Activated CD4-positive, alpha-beta memory T cell treated with anti-CD3 and anti-CD28 coated beads for 36 hours (primary cell): ENCODE measurements at places on chromosomes 7 and 10. TPM values are rescaled to one million over a fixed set of nuclear protein-coding genes. Genes with fewer than 3 reads are reported as not detected.

DNA sequence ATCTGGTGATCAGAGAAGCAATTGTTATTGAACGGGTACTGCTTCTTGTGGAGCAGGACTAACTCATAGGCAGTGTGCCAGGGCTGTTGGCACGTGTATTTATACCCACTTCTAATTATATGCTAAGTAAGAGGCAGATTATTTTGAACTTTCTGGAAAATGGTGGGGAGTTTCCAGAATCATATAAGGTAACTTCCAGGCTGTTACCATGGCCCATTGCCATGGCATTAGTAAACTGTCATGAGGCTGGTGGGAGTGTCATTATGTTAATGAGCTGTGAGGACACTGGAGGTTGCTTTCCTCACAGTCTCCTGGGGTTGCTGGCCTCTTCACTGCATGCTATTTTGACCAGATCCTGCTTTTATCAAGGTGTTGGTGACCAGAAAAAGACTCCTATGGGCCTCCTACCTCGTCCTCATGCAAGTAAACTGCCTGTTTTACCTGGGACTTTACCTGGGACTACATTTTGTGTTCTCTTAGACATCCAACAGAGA lies 122.6 kb downstream of the KCND2 start:
- no peaks in the 10 kb centered on the region for H3K4me1 ChIP-seq
- no peak overlapping the region for H3K4me3 ChIP-seq
- DNase-seq: no peak

GRCh38 chr7:17186745-17187530 lies 111.5 kb upstream of the AHR start:
- no peak for DNase-seq
- no peaks in the 10 kb centered on the region for H3K36me3 ChIP-seq
- H3K27ac ChIP-seq: no peak overlapping the region
- H3K4me3 ChIP-seq: no peak overlapping the region

DNA sequence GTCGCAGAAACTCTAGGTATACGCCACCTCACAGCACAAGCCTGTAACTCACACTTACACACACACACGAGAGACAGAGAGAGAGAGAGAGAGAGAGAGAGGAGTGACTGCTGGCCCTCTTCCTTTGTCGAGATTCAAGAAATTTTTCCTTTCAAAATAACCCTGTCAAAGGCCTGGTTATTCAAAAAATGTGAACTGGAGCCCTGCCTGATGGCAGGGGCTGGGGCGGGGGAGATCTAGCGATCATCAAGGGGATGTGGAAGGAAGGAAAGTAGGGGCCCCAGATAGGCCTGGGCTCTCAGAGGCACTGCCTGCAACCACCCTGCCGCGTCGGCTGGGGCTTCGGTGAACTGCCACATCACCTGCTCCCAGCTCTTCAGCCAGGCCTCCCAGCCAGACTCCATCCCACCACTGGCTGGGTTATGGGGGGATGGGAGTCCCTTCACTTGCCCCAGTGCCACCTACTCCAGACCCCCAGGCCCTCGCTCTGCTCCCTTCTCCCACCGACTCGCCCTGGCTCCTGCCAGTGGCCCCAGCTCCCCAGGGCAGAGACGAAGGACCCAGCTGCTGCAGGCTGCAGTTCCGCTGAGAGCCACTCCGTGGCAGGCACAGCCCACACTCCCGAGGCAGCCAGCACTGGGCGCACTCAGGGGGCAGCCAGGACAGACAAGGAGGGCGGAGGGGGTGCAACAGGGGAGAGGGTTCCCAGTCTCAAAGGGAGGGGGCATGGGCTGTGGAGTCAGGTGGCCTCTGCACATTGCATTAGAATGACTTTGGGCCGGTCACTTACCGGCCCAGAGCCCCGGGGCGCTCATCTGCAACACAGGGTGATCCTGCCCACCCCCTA lies 15.3 kb downstream of the KCNH2 start:
- H3K4me3 ChIP-seq: no peak overlapping the region
- peak; percentile 66 for DNase-seq
- H3K36me3 ChIP-seq: no peaks in the 10 kb centered on the region
- H3K27ac ChIP-seq: no peak overlapping the region
- peaks cover 20% of the 10 kb centered on the region for H3K27me3 ChIP-seq

DNA sequence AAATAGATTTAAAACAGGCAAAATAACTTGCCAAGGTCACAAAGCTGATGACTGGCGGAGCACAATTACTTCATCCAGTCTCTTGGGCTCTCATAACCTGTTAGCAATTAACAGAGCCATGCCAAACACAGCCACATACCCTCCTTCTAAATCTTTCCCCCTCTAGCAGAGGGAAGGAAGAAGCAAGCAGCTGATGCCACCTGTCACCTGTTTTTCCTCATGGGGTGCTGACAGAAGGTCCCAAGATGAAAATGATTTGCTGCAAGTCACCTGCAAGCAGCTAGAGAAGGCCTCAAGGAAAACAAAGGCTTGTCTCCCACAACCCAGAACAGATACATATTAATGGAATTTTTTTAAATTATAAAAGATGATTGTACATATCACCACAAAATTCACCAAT lies 117.8 kb downstream of the GFRA1 start:
- no peaks in the 10 kb centered on the region for H3K4me1 ChIP-seq
- no peaks in the 10 kb centered on the region for H3K36me3 ChIP-seq
- no peak for DNase-seq
- no peak overlapping the region for H3K27ac ChIP-seq

GRCh38 chr10:91613411-91614187 lies 19.3 kb downstream of the PPP1R3C start:
- DNase-seq: no peak
- H3K27me3 ChIP-seq: peaks cover 4% of the 10 kb centered on the region
- no peaks in the 10 kb centered on the region for H3K36me3 ChIP-seq
- no peak overlapping the region for H3K4me3 ChIP-seq
- no peak overlapping the region for H3K27ac ChIP-seq

GRCh38 chr10:94936721-94937120 lies 1.7 kb upstream of the CYP2C9 start:
- H3K27ac ChIP-seq: no peak overlapping the region
- H3K4me3 ChIP-seq: no peak overlapping the region
- H3K4me1 ChIP-seq: no peaks in the 10 kb centered on the region

- no peaks in the 10 kb centered on the region for H3K27me3 ChIP-seq
- H3K36me3 ChIP-seq: no peaks in the 10 kb centered on the region
- H3K27ac ChIP-seq: no peak overlapping the region
- no peak for DNase-seq
- no peaks in the 10 kb centered on the region for H3K4me1 ChIP-seq
Observed at GRCh38 chr7:84354866-84355265, 160.3 kb upstream of the SEMA3A start.

- no peaks in the 10 kb centered on the region for H3K4me1 ChIP-seq
- H3K27me3 ChIP-seq: no peaks in the 10 kb centered on the region
- no peak overlapping the region for H3K27ac ChIP-seq
- no peak overlapping the region for H3K4me3 ChIP-seq
- no peak for DNase-seq
Observed at GRCh38 chr10:90193240-90193985, 492.0 kb downstream of the KIF20B start.

DNA sequence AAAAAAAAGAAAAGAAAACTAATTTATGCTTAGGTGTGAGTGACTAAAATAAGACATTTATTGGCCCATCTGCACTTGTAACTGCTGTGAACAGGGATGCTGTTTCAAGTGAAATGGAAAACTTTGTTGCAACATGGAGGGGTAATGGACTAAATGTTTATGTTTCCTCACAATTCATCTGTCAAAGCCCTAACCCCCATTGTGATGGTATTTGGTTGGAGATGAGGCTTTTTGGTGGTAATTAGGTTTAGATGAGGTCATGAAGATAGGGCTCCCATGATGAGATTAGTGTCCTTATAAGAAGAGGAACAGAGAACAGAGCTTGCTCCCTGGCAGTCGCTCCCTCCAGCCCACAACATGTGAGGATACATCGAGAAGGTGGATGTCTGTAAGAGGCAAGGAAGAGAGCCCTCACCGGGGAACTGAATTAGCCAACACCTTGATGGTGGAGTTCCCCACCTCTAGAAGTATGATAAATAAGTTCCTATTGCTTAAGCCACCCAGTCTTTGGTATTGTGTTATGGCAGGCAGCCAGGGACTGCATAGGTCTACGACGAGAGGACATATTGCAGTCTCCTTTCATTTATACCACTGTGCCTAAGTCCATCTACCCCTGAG lies 28.6 kb upstream of the VCL start:
- H3K27ac ChIP-seq: no peak overlapping the region
- H3K27me3 ChIP-seq: no peaks in the 10 kb centered on the region
- H3K36me3 ChIP-seq: no peaks in the 10 kb centered on the region
- H3K4me3 ChIP-seq: no peak overlapping the region

DNA sequence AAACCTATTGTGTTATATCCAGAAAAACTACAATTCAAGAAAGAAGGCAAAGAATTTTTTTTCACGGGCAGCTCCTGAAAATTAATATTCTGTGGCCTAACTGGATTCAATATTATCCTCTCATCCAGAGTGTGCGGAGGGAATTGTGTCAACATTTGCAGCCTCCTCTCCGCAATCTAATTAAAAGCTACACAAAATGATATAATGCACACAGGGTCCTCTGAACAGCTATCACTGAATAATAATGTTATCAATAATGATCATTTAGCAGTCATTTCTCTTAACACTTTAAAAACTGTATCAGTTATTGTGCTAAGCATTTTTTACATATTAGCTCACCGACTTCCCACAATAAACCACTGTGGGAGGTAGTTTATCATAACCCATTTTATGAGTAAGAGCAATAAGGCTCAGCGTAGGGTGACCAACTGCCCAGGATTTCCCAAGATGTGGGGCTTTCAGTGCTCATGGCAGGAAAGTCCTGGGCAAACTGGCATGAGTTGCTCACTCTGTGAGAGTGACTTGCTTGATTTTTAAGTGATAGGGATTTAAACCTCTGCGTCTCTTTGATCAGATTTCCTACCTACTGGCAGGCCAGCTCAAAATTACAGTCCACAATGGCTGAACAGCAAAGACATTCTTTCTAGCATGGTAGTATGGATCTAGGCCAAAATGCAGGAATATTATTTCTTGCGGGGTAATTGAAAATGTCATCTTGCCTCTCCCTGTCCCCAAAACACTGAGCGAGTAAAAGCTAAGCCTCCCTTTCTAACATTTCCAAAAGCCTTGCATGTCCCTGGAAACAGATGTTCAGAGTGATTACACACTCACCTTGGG lies 65.7 kb downstream of the AOAH start:
- no peaks in the 10 kb centered on the region for H3K36me3 ChIP-seq
- DNase-seq: no peak
- no peak overlapping the region for H3K4me3 ChIP-seq
- H3K27ac ChIP-seq: no peak overlapping the region
- no peaks in the 10 kb centered on the region for H3K27me3 ChIP-seq

GRCh38 chr7:45191396-45191795 lies 33.8 kb downstream of the RAMP3 start:
- H3K36me3 ChIP-seq: no peaks in the 10 kb centered on the region
- peaks cover 18% of the 10 kb centered on the region for H3K4me1 ChIP-seq
- no peak overlapping the region for H3K27ac ChIP-seq
- DNase-seq: no peak
- H3K27me3 ChIP-seq: peaks cover 35% of the 10 kb centered on the region

DNA sequence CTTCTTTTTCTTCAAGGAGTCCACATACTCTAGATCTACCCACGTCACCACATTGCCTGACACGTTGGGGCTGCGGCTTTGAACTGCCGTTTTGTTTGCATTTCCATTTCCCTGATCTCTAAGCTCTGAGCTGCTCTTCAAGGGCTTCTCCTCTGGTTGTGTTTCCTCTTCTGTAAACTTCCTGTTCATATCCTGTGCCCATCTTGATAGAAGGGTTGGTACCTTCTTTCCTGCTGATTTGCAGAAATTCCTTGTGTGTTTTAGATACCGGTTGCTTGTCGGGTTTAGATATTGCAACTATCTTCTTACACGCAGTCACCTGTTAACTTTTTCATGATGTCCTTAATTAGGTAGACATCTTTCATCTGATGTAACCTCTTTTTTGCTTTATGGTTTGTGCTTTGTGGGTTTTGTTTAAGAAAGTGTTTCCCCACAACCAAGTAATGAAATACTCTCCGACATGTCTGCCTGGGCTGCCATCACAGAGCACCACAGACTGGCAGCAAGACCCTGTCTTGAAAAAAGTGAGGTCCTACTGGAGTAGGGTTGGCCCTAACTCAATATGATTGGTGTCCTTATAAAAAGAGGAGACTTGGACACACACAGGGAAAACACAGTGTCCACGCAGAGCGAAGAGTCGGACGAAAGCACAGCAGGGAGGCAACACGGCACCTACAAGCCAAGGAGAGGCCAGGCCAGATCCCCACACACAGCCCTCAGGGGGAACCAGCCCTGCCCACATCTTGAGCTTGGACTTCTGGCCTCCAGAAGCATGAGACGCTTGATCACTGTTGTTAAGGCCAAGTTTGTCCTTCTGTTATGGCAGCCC lies 99.1 kb upstream of the PDGFA start:
- H3K27ac ChIP-seq: peak overlapping the region; percentile 97
- peak overlapping the region; percentile 78 for H3K4me3 ChIP-seq
- no peaks in the 10 kb centered on the region for H3K27me3 ChIP-seq
- DNase-seq: peak; percentile 81

DNA sequence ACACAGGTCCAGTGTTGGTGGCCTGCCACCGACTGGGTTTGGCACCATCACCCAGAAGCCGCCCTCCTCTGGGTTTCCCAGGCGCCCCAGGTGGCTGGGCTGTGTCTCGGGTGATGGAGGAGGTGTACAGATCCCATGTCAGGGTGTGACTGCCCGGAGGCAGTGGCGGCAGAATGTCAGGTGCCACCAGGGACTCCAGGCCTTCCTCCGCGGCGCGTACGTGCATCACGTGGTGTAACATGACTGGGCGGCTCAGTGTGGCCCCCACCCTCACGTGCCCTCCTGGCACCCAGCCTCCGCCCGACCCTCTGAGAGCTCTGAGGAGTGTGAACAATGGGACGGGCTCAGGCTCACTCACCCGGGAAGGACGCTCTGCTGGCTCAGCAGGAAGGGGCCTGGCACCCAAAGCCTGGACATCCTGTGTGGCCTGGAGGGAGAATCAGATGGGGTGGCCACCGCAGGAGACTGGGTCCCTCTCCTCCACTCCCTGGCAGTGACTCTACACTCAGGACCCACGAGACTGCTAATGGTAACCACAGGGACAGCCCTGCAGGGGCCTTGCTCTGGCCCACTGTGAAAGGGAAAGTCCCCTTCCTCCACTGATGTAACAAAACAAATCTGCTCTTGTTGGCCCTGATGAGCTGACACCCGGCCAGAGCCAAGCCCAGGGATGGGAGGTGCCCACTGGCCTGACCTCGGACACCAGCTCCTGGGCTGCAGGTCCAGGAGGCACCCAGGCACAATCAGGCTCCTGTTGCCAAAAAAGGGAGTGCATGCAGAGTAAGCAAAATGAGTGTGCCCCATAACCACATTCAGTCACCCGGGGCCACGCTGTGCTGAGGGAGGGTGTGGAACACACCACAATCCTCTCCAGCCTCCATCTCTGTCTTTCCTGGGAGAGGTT lies 164.8 kb downstream of the PRKAG2 start:
- H3K27ac ChIP-seq: no peak overlapping the region
- H3K27me3 ChIP-seq: no peaks in the 10 kb centered on the region
- H3K4me3 ChIP-seq: no peak overlapping the region
- H3K36me3 ChIP-seq: no peaks in the 10 kb centered on the region
- peaks cover 4% of the 10 kb centered on the region for H3K4me1 ChIP-seq

Gene GPR146
- total RNA-seq: 2.1 TPM

Gene PRRT4
- total RNA-seq: 0.10 TPM

Gene KLF14
- not detected for total RNA-seq
